ENCODE measurements at places on chromosomes 11 and 22. TPM values are rescaled to one million over a fixed set of nuclear protein-coding genes. Genes with fewer than 3 reads are reported as not detected.

DNA sequence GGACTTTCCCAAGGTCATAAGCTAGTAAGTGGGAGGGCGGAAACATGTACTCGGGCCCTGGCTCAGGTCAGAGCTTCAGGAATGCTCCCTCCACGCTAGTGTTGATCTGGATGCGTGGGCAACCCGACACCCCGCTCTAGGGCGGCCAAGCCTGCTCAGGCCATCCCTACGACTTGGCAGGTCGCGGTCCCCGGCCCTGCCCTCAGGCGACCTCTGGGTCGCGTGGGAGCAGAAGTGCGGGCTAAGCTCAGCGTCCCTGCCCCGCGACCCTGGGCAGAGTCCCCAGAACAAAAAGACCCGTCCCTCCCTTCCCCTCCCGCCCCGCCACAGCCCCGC is 781 bp upstream of the TEF start:
- no peak for DNase-seq

PYGM gene
- 2.3 TPM for total RNA-seq

- DNase-seq, result no peak
Measured at GRCh38 chr22:33854724-33855123, 65.6 kb downstream of the LARGE1 start.

DEUP1 gene
- total RNA-seq, result not detected

DNA sequence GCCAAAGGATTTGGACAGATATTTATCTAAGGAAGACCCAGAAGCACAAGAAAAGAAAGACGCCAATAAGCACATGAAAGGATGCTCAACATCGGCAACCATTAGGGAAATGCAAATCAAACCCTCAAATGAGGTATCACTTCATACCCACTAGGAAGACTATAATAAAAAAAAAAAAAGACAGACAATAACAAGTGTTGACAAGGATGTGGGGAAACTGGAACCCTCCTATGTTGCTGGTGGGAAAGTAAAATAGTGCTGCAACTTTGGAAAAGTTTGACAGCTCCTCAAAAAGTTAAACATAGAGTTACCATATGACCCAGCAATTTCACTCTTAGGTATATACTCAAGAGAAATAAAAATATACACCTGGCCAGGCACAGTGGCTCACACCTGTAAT is 47.0 kb downstream of the MICAL3 start:
- DNase-seq, result no peak

CRYAB gene
- total RNA-seq, result not detected

- DNase-seq, result no peak
Measured at GRCh38 chr11:126163074-126163700, 48.3 kb downstream of the RPUSD4 start.

GRCh38 chr22:37496651-37497050 is 10.5 kb upstream of the MFNG start:
- DNase-seq, result no peak

GRCh38 chr11:843818-844692 is 1.4 kb downstream of the TSPAN4 start:
- DNase-seq, result no peak

PAMR1 gene
- total RNA-seq, result not detected

- no peak for DNase-seq
Measured at GRCh38 chr22:41504397-41504796, 35.5 kb downstream of the ACO2 start.

- DNase-seq, result no peak
Measured at GRCh38 chr22:38078046-38078840, 5.7 kb downstream of the SLC16A8 start.

DNA sequence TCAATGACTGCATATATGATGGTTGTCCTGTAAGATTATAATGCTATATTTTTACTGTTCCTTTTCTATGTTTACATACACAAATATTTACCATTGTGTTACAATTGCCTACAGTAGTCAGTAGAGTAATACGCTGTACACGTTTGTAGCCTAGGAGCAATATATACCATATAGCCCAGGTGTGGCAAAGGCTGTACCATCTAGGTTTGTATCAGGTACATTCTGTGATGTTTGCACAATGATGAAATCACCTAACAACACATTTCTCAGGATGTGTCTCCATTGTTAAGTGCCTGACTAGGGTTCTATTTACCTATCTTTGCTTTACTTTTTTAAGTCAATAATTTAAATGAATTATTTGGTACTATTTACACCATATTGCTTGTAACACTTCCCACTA is 21.9 kb downstream of the PRR5L start:
- no peak for DNase-seq

SGSM1 gene
- 0.19 TPM for total RNA-seq

- no peak for DNase-seq
Measured at GRCh38 chr22:46029574-46030200, 52.7 kb upstream of the WNT7B start.
